ENCODE measurements at places on chromosomes 13 and 19.

- DNase-seq = no peak
Observed at GRCh38 chr13:75415694-75416093, 66.3 kb downstream of the TBC1D4 start.

- DNase-seq = no peak
Observed at GRCh38 chr19:32241932-32242710, 103.3 kb upstream of the ZNF507 start.

- DNase-seq = no peak
Observed at GRCh38 chr19:16595097-16595496, 22.9 kb upstream of the SLC35E1 start.

GRCh38 chr13:79432992-79433391, 26.9 kb upstream of the RBM26 start:
- no peak for DNase-seq

- DNase-seq = no peak
Observed at GRCh38 chr13:85597790-85598500, 201.3 kb downstream of the SLITRK6 start.

GRCh38 chr13:81140675-81141074, 799.7 kb upstream of the SPRY2 start:
- DNase-seq = no peak

- no peak for DNase-seq
Observed at GRCh38 chr13:69683921-69684686, 423.5 kb upstream of the ATXN8OS start.

DNA sequence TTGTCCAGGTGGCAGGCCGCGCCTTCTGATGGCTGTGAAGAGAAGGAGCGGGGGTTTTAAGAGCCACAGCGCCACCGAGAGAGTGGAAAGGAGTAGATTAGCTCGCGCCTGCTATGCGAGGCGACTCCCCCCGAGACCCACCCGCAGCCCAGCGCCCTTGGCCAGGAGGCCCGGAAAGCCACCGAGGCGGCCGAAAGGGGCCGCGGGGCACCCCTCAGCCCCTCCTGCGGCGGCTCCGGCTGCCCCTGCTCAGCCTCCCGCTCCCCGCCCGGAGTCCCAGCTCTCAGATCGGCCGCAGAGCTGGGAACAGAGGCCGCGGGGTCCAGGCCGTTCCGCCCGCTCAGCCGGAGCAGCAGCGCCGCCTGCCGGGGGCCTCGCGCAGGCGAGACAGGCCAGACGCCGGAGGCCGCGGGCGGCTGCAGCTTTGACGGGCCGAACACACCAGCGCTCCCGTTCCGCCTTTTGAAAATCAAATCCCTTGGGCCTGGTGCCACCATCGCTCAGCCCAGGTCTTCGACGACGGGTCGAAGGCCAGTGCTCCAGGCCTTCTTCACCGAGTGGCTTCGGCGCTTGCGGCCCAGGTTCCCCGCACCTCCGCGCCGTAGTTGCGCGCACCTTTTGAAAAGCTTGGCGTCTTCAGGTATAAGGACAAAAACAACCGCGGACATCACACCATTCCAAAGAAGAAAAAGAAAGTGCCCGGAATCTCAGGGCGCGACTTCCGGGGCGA, 15.3 kb downstream of the CDX2 start:
- peak; percentile 87 for DNase-seq

DNA sequence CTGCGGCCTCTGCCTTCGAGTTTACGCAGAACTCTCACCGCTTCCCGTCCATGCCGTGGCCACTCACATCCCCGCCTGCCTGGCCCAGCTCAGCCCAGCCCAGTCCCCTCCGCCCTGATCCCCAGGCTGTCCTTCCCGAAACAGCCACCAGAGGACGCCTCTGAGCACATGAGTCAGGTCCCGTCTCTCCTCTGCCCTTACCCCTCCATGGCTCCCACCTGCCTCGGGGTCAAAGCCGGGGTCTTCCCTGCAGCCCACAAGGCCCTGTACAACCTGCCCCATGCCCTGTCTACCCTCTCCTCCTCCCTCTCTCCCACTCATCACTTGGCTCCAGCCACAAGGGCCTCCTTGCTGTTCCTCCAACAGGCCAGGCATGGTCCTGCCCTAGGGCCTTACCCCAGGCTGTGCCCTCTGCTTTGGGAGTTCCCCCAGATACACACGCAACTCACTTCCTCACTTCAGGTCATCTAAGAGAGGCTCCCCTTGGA, 8.1 kb upstream of the SEMA6B start:
- DNase-seq = peak; percentile 80

DNA sequence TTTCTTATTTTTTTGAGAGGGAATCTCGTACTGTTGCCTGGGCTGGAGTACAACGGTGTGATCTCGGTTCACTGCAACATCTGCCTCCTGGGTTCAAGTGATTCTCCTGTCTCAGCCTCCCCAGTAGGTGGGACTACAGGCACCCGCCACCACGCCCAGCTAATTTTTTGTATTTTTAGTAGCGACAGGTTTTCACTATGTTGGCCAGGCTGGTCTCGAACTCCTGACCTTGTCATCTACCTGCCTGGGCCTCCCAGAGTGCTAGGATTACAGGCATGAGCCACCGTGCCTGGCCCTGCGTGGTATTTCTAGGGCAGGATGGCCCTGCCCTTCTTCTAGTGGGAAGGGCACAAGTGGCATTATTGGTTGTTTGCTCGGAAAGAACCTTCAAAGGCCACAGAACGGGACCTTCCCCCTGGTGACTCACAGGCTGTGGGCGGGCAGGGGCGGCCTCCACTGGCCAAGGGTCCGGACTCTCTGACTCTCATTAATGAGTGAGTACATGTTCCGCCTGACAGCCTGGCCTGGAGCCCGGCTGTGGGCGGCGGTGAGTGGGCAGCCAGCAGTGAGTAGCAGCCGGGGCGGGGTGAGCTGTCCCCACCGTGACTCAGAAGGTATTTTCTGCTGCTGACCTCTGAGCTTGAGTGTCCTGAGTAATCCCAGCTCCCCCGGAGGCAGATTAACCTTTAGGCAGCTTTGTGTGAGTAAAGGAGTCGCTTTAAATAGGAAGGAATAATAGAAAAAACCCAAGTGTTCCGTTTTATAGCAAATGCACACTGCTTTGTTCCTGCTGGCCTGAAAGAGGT, 5.1 kb downstream of the DOT1L start:
- DNase-seq = no peak

DNA sequence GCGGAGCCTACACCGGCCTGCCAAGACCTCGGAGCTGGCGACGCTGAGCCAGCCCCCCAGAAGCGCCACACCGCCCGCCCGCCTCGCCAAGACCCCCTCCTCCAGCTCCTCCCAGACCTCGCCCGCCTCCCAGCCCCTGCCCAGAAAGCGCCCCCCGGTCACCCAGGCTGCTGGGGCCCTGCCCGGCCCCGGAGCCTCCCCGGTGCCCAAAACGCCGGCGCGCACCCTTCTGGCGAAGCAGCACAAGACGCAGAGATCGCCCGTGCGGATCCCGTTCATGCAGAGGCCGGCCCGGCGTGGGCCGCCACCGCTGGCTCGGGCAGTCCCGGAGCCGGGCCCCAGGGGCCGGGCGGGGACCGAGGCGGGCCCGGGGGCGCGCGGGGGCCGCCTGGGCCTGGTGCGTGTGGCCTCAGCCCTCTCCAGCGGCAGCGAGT, 10.2 kb downstream of the C19orf25 start:
- DNase-seq = peak; percentile 62

GRCh38 chr13:80824229-80824628, 483.3 kb upstream of the SPRY2 start:
- DNase-seq = no peak

- no peak for DNase-seq
Observed at GRCh38 chr19:44648631-44649251, 5.0 kb downstream of the PVR start.

GRCh38 chr19:16136185-16136999, 7.1 kb upstream of the HSH2D start:
- no peak for DNase-seq

GRCh38 chr13:110714797-110715394, 1.4 kb downstream of the ING1 start:
- DNase-seq = peak; percentile 71

All from activated naive CD8-positive, alpha-beta T cell treated with anti-CD3 and anti-CD28 coated beads, Interleukin-2, amount 10 ng/mL, durations not matched to agents 7 days and 5 days (primary cell).